Right cardiac atrium (tissue), 5 donors: ENCODE measurements at places on chromosomes 6 and 20.

DNA sequence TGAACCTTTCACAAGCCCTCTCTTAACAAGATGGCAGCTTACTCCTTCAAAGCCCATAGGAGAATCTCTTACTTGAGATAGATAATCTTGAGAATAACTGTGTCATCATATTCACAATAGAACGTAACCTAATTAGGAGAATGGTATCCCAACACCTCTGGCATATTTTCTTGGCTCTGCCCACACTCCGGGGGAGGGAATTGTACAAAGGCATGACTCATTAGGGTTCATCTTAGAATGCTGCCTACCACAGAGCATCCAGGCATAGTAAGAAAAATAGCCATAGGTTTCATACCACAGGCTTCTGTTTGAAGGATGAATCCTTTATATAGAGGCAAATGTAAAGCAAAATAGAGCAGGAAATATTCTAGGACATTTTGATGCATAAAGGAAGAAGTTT lies 1100.6 kb upstream of the CITED2 start:
- no peak for DNase-seq

DNA sequence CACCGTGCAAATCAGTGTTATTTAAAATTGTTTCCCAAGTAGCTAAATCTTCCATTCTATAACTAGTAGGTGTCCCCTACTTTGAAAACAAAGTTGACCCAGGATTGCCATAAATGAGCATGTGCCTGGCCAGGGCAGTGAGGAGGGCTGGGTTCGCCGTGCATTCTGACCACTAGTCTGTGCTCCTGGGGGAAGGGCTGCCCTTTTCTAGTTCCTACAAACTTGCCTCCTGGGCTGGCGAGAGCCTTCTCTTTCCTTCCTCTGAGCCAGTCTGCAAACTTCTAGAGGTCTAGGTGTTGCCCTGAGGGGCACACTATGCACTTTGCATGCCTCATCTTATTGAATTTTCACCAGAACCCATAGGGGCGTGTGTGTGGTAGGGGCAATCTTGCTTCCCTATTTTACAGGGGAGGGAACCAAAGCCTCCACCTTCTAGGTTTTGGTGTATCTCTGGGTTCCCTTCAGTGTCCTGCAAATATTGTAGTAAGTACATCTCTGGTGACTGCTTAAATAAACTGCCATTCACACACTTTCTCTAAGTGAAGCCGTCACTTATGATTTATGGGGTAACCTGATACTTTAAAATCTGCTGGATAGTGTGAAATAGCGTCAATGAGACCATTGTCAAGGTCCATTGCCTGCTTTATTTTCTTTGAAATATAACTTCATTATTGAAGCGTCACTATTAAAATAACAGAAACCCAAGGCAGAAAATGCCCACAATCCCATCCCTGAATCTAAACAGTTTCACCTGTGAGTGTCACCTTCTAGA lies 42.2 kb downstream of the CDH26 start:
- no peak for DNase-seq

DNA sequence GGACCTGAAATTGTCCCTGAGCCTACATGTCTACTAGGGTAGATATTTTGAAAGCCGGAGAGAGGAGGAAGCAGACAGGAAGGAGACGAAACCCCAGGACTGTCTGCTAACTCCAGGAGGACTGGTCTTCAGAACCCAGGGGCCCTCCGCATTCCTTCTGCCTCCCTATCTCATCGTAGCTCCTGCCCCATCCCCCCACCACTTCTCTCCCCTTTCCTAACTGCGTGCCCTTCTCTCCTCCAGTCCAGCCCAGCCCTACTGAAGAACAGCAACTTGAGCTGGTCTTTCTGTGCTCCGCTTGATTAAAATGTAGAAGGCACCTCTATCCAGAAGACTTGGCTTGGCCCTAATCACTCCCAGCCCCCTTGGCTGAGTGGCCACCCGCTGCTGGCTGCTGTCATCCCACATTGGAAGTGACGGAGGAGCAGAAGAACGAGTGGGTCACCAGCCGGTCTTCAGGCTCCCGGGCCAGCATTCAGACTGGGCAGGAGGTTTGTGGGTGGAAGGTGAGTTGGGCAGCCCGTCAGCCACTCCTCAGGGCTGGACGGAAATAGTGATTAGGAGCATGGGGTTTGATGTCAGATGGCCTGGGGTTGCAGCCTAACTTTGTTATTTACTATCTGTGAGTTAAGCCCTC lies 28.8 kb upstream of the ANGPT4 start:
- no peak for DNase-seq

DNA sequence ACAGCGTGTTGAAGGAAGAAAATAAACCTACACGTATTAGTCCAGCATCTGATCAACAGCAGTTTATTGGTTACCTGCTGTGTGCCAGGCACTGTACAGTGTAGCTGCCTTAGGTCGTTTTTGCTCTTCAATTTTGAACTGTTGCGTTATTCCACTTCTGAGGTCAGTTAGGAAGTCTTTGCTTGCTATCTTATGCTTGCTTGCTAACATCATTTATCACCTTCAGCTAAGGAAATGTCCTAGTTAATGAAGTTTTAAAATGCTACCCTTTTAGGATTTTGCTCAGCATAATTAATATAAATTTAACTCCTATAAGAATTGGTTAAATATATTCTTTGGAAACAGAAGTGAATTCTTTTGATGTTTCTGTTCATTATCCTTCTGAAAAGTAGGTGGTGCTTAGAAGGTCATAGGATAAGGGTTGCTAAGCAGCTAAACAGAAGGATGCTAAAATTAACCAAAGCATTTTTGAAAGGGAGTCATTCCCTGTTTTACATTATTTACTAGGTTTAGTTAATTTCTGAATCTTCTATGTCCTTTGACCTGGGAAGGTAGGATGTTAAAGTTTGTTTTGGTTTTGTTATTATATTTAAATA lies 3.4 kb downstream of the RREB1 start:
- no peak for DNase-seq
